ENCODE measurements at places on chromosomes 16 and 17. TPM values are rescaled to one million over a fixed set of nuclear protein-coding genes. Genes with fewer than 3 reads are reported as not detected.

DNA sequence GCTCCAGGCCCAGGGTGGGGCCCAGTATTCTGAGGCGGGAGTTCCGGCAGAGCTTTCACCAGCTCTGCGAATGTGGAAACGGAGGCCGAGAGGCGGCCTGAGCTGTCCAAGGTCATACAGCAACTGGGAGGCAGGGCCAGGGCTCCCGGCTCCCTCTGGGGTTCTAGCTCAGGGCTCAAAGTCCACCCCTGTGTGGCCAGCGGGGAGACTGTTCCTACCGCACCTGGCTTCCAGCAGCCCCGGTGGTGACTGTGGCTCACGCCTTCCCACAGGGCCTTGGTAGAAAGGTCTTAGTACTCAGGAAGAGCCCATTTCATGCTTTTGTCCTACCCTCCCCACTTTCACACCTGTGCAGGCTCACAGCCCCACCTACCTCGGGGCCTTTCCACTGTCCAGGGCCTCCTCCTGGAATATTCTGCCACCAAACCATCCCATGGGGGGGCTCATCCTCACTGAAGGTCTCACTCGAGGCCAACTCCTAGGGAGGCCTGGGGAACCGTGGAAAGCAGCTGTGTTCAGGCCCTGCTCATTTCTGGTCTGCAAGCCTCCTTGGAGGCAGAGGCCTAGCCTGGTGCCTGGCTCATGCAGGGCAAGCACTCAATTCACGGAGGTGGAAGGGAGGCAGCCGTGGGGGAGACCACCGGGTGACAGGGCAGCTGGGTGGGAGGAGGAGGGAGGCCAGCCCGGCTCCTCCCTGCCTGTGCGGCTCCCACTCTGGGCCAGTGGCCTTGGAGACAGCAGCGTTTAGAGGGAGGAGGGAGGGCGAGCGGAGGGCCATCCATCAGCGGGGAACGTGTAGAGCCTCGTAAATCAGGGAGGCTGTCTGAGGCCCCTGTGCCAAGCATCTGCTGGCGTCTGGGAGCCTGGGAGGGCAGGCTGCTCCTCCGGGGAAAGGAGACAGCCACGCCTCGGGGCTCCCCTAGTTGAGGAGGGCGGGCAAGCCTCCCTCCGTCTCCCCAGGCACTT lies 12.7 kb upstream of the DOC2B start:
- peak; percentile 60 for DNase-seq
- no peaks in the 10 kb centered on the region for H3K36me3 ChIP-seq
- H3K27ac ChIP-seq = no peak overlapping the region
- H3K4me1 ChIP-seq = peaks cover 21% of the 10 kb centered on the region
- peak overlapping the region; percentile 19 for H3K4me3 ChIP-seq

GRCh38 chr16:31868691-31869167 lies 4.9 kb upstream of the ZNF267 start:
- H3K4me3 ChIP-seq = no peak overlapping the region
- no peaks in the 10 kb centered on the region for H3K27me3 ChIP-seq
- no peak overlapping the region for H3K27ac ChIP-seq
- H3K4me1 ChIP-seq = peaks cover 24% of the 10 kb centered on the region
- DNase-seq = peak; percentile 76

GRCh38 chr16:35011-35677 lies 18.3 kb downstream of the POLR3K start:
- peaks cover 13% of the 10 kb centered on the region for H3K4me1 ChIP-seq
- no peak for DNase-seq
- no peak overlapping the region for H3K4me3 ChIP-seq
- H3K36me3 ChIP-seq = no peaks in the 10 kb centered on the region

GRCh38 chr16:73315645-73316044 lies 267.7 kb upstream of the ZFHX3 start:
- no peak overlapping the region for H3K27ac ChIP-seq
- DNase-seq = no peak
- no peaks in the 10 kb centered on the region for H3K4me1 ChIP-seq
- no peaks in the 10 kb centered on the region for H3K27me3 ChIP-seq
- H3K36me3 ChIP-seq = no peaks in the 10 kb centered on the region

DNA sequence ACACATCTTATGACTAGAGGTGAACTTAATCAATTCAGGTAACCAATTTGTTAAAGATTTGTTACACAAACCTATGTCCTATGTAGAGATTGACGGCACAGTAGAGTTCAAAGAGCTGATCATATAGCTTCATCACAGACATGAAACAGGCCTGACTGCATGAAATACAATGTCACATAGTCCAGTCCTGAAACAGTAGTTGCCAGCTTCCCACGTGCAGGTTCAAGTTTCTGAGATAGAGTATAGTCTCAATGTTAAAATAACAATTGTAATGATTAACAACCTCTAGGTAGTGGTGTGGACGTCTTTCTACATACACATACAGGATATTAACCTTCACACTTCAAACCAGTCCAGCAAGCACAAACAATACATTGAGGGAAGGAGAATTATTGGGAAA lies 640.7 kb upstream of the SOX9 start:
- no peaks in the 10 kb centered on the region for H3K36me3 ChIP-seq
- H3K4me1 ChIP-seq = no peaks in the 10 kb centered on the region
- no peak overlapping the region for H3K4me3 ChIP-seq
- no peak overlapping the region for H3K27ac ChIP-seq

GRCh38 chr16:85262558-85263238 lies 150.4 kb upstream of the CIBAR2 start:
- no peaks in the 10 kb centered on the region for H3K36me3 ChIP-seq
- DNase-seq = no peak
- H3K27me3 ChIP-seq = peaks cover 1% of the 10 kb centered on the region
- no peak overlapping the region for H3K4me3 ChIP-seq
- H3K4me1 ChIP-seq = no peaks in the 10 kb centered on the region
- H3K27ac ChIP-seq = no peak overlapping the region

GRCh38 chr17:82237746-82238471 lies 9.1 kb downstream of the SLC16A3 start:
- H3K27me3 ChIP-seq = no peaks in the 10 kb centered on the region
- H3K4me1 ChIP-seq = peaks cover 99% of the 10 kb centered on the region
- DNase-seq = no peak
- peaks cover 35% of the 10 kb centered on the region for H3K36me3 ChIP-seq
- peak overlapping the region; percentile 11 for H3K27ac ChIP-seq

GRCh38 chr16:54652201-54652770 lies 278.4 kb upstream of the IRX5 start:
- DNase-seq = no peak
- H3K36me3 ChIP-seq = no peaks in the 10 kb centered on the region
- no peak overlapping the region for H3K4me3 ChIP-seq
- peaks cover 7% of the 10 kb centered on the region for H3K27me3 ChIP-seq

DNA sequence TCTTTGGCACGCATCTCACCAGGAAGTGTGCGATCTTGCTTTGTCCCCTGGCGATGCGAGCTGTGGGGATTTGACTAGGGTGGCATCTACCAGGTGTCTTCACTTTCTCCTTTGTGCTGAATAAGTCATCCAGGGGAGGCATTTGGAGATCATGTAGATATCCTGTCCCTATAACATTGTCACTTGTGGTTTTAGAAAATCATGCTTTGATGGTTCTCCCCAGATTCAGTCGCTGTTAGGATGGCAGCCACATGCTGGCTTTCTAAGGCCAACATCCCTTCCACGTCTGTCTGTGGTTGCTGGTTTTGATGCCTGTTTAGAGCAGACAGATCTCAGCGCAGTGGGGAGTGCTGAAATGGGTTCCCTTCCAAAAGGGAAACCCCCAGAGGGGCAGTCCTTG lies 2.5 kb downstream of the ADAD2 start:
- no peaks in the 10 kb centered on the region for H3K36me3 ChIP-seq
- H3K27me3 ChIP-seq = peaks cover 58% of the 10 kb centered on the region
- H3K4me1 ChIP-seq = no peaks in the 10 kb centered on the region
- DNase-seq = no peak
- no peak overlapping the region for H3K27ac ChIP-seq

GRCh38 chr16:12146966-12147365 lies 170.4 kb downstream of the SNX29 start:
- H3K36me3 ChIP-seq = no peaks in the 10 kb centered on the region
- H3K4me3 ChIP-seq = no peak overlapping the region
- DNase-seq = no peak
- no peaks in the 10 kb centered on the region for H3K27me3 ChIP-seq

FOXO3B gene
- 2.1 TPM for total RNA-seq

GRAPL gene
- total RNA-seq = not detected

PSME3IP1 gene
- 104 TPM for total RNA-seq

ACAP1 gene
- 1.3 TPM for total RNA-seq

ABCC3 gene
- 25.2 TPM for total RNA-seq

NLRC3 gene
- total RNA-seq = not detected

KRT27 gene
- total RNA-seq = not detected

KRTAP4-7 gene
- total RNA-seq = not detected

MYCBPAP gene
- 0.36 TPM for total RNA-seq

CFAP97D1 gene
- 0.02 TPM for total RNA-seq
